Right atrium auricular region (tissue), 2 donors: ENCODE measurements at places on chromosomes 11 and 22. TPM values are rescaled to one million over a fixed set of nuclear protein-coding genes. Genes with fewer than 3 reads are reported as not detected.

- no peak for DNase-seq
These were observed 119.2 kb downstream of the PHF21B start for GRCh38 chr22:44890416-44891292.

DNA sequence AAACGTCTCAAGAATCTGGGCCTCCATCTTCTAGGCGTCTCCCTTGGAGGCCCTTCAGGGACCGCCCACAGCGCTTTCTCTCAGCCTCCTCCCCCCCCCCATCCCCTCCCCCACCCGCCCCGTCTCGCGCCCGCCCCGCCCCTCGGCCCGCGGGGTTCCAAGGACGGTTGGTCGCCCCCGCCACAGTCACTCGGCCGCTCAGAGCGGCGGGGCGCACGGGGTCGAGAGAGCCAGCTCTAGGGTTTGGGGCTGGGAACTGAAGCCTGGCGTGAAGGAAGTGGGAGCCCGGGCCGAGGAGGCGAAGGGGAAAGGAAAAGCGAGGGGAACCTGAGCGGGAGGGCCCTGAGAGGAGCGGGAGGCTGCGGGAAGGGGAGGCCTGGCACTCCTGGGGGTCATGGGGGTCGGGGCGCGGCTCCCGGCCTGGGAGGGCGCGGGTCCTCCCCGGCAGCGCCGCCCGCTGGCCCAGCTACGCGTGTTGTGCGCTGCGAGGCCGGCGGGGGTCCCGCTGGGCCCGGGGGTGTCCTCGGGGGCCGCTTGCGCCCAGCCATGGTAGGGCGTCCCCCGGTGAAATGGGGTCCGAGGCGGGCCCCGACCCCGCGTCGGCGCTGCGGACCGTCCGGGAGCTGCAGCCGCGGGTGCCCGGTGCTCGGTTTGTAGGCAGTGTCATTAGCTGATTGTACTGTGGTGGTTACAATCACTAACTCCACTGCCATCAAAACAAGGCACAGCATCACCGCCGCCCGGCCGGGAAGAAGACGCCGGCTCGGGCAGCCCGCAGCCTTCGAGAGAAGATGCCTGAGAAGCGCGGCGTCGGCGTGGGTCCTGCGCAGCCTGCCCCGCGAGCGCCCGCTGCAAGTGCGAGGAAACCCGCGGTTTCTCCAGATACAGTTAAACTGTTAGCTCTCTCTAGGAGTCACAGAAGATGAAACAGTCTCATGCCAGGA is at the start of gene BTG4:
Gene BTG4, minus strand, starts transcription at position 91 of the 944 bp plus-strand sequence. CDS start 13,610 bp downstream, outside the sequence.
- DNase-seq = no peak

DNA sequence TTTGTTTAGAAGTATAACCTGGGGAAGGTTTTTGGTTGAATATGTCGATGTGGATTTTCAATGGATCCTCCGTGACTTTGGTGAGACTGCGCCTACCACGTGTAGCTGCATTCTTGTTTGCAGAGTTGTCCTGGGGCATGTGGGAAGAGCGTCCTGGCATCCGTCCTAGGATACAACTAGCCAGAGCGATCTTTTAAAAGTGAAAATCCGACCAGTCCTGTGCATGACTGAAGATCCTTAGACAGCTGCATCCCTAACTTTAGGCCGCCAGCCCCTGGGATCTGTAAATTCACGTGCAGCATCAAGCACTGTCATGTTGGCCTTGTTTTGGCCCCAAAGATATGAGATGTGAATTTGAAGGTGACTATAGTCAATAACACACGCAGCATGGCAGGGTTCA is 22.4 kb upstream of the THY1 start:
- no peak for DNase-seq

DNA sequence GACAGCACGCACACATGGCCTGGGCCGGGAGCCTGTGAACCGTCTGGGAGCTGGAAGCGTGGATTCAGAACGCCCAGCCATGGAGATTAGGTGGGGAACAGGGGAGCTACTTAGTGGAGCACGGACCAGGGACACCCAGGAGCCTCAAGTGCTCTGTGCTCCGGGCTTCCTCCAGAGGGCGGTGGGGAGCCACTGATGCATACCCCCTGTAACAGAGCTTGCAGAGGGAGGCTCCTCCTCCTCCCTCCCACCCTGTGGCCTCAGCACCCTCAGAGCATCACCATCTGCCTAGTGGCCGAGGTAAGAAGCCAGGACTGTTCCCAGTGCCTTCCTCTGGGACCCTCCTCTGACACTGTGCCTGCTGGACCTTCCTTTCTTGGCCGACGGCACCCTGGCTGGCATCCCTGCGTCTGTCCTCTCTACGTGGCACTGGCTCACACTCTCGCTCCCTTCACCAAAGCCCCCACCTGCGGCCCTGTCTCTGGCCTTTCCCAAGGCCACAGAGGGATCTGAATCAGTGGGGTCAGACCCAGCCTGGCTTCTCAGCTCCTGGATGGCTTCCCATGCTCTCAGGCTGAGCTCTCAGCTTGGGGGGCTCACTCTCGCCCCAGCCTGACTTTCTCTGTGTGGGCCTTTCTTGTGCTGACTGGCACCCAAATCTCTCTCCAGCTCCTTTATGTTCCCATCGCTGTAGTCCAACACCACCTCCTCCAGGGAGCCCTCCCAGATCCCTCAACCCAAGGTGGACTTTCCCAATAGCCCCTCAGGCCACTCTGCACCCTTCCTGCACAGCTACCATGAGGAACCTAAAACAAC is 780.9 kb downstream of the BRD1 start:
- DNase-seq = no peak

GRCh38 chr11:64529559-64530520 is 61.2 kb upstream of the SLC22A12 start:
- DNase-seq = no peak

DNA sequence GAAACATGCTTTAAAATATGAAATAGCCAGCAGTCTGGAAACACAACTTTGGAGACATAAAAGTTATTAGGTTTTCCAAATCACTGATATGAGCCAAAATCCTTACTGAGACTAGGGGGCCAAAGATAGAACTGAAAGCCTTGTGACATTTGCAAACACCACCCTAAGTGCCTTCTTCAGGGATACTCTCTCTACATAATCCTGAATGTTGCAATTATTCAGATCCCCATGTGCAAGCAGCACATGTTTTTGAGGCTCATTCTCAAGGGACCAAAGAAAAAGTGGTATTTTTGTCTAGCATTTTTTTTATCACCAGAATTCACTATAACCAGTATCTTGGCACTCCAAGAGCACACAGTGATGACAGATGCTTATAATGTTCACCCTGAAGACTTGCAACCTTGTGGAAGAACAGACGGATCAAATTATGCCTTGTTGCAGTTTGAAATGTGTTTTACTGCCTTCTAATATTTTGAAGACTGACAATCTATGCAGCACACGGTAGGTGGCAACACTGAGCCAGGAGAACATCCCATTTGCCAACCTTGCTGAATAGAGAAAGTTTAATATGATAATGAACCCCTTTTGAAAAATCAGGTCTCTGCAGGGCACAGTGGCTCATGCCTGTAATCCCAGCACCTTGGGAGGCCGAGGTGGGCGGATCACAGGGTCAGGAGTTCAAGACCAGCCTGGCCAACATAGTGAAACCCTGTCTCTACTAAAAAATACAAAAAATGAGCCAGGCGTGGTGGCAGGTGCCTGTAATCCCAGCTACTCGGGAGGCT is 78.5 kb downstream of the PLEKHA7 start:
- DNase-seq = no peak

- no peak for DNase-seq
These were observed 239.5 kb downstream of the NTM start for GRCh38 chr11:131609921-131610320.

- no peak for DNase-seq
These were observed 110.4 kb upstream of the TOP3B start for GRCh38 chr22:22092974-22093373.

DNA sequence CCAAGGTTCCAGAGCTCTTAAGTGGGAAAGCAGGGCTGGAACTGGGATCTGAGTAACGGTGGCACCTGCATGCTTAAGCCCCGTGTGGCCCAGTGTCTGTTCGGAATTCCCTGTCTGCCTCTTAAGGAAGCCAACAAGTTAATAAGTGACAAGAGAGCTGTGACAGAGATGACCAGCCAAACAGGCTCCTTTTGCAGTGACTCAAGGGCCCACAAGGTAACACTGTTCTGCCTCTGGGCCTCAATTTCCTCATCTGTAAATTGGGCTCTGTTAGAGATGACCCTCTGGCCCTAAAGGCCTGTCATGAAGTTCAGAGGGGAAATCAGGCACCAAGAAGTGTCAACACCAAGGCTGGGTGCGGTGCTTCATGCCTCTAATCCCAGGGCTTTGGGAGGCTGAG is 18.6 kb downstream of the USH1C start:
- no peak for DNase-seq

GRCh38 chr22:21849489-21849888 is 18.0 kb downstream of the MAPK1 start:
- no peak for DNase-seq

DNA sequence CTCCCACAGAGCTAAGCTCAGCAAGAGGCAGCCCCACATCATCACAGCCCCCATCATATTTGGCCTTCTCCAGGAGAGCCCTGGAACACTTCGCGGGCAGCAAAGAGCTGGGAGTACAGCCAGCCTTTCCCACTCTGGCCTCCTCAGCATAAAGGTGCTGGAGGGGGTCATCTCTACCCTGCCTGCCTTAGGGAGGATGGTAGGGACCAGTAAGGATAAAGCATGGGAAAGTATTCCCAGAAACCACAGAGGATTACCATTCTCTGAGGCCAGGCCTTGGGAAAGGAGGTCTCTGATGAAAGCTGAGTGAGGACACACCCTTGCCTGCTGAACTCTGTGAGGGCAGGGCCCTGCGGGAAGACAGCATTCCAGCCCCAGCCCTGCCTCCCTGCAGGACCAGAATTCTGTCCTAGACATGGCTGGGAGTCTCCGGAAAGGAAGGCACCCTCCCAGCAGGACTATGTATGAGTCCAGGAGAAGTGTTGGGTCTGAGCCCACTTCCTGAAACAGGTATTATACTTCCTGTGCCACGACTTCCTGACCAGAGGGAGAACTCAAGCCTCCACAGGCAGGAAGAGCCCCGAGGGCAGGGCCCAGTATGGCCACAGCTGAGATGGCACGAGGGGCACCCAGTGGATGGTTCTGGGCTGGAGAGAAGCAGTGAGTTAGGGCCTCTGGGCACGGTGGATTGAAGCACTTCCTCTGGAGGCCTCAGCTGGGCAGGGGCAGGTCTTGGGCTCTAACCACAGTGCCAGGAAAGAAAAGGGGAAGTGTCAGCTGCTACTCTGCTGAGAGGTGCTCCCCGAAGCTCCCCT is 12.9 kb upstream of the CASTOR1 start:
- DNase-seq = no peak

GRCh38 chr22:49523374-49524008 is 304.2 kb downstream of the BRD1 start:
- no peak for DNase-seq

DNA sequence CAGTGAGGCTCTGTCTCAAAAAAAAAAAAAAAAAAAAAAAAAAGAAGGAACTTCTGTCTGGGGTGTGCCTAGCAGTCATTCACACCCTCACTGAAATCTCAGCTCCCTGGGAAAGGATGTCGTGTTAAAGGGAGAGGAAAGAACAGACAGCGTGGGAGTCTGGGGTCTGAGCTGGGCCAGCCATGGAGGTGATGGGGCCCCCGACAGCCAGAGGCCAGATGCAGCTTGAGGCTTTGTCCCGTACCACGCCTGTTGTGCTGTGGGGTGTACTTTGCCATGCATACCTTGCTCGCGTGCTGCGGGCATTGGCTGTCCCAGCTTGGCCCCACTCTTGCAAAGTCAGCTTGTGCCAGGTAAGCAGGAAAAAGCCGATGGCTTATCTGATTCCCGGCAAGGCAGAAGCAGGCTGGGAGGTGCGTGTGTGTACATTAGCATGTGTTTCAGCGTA is 4.6 kb downstream of the SYT12 start:
- DNase-seq = no peak

DNA sequence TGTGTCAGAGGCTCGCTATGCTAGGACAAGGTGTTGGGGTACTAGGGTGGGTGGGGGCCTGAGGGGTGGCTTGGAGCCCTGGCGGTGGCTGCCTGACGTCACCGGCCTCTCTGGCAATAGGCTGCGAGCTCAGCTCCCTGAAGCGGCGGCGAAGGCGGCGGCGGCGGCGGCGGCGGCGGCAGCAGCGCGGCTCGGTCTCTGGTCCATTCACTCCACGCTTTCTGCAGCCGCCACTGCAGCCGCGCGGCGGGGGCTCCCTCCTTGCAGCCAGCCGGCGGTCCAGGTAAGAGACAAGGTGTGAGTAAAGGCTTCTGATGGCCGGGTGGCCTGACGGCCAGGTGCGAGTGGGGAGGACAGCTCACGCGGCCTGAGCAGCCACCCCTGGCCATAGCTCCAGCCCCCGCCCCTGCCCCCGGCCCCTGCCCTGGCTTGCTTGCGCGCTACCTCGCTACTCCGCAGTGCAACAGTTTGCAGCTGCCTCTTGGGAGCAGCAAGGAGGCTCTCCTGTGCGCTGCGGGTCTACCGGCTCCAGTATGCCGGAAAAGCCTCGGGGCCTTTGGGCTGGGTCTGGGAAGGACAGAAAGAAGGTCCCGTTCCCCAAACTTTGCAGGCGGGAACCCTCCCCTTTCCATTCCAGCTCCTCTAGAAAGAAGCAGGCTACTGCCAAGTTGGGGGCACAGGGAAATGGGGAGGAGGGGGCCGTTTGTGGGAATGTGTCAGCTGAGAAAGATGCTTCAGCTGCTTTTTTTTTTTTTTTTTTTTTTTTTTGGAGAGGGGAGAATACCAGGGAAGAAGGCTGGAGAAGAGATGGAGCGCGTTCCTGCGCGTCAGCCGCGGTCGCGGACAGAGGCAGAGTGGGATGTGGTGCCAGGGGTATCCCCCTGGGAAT is at the start of gene C11orf87:
Gene C11orf87, plus strand, starts transcription at position 210 of the 889 bp plus-strand sequence. CDS start 1,444 bp downstream, outside the sequence.
- no peak for DNase-seq

- peak; percentile 36 for DNase-seq
These were observed 13.5 kb upstream of the FTH1 start for GRCh38 chr11:61980783-61981541.

DNA sequence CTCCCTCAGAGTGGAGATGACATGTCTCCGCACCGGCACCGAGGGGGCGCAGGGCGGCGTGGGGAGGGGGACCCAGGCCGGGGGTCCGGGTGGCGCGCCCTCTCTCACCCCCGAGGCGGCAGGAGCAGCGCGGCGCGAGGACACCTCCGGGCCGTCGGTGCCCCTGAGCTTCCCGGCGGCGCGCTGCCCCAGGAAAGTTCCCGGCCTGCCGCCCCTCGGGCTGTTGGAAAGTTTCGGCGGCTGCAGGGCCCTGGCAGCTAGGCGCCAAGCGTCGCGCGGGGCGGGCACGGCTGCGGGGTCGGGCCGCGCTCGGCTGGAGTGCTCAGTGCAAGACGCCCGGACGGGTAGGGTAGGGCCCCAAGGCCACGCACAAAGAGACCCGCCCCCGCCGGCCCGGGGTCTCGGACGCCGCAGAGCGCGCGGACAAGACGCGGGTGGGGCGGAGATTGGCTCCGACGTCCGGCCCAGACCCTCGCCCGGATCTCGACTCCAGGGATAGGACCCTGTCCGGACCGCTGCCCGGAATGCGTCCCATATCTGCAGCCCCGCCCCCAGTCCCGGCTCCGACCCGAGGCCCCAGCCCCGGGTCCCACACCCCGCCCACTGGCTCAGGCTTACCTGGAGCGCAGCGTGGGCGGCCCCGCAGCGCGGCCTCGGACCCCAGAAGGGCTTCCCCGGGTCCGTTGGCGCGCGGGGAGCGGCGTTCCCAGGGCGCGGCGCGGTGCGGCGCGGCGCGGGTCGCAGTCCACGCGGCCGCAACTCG is 471 bp downstream of the ARVCF start:
- DNase-seq = no peak

Gene JHY
- 3.5 TPM for total RNA-seq

Gene POTEH
- total RNA-seq = not detected

Gene YPEL4
- total RNA-seq = 0.55 TPM

Gene ALX4
- total RNA-seq = not detected

Gene INPP5J
- total RNA-seq = 26.3 TPM

Gene OR2AG1
- not detected for total RNA-seq

Gene CASP5
- not detected for total RNA-seq

Gene YPEL1
- 11.5 TPM for total RNA-seq

Gene GRAP2
- total RNA-seq = 1.3 TPM

Gene GPR83
- not detected for total RNA-seq

Gene OR2AT4
- not detected for total RNA-seq

Gene RAB36
- total RNA-seq = 2.0 TPM
